Activated naive CD8-positive, alpha-beta T cell treated with anti-CD3 and anti-CD28 coated beads, Interleukin-2, amount 10 ng/mL, durations not matched to agents 7 days and 5 days (primary cell): ENCODE measurements at places on chromosomes 3 and 15. TPM values are rescaled to one million over a fixed set of nuclear protein-coding genes. Genes with fewer than 3 reads are reported as not detected.
A peak's percentile ranks its signal among the peaks of the same experiment; 100 is the strongest.

DNA sequence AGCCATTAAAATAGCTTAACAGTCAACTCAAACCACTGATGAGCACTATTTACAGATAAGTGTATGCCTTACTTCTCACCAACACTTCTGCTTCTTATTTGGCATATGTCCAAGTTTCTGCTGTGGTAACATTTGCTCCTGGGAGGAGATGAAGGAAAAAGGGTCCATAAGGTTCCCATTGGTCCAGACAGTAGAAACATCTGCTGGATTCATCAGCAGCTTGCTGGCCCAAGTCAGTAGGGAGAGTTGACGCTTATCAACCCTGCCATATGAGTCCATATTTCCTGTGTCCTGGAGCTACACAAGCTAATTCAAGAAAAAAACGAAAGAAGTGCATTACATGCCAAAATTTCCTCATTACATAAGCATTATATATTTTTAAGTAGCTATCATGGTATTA is 824.5 kb downstream of the CADM2 start:
- no peaks in the 10 kb centered on the region for H3K36me3 ChIP-seq
- H3K4me1 ChIP-seq: no peaks in the 10 kb centered on the region
- H3K27ac ChIP-seq: no peak overlapping the region
- no peaks in the 10 kb centered on the region for H3K27me3 ChIP-seq
- H3K4me3 ChIP-seq: no peak overlapping the region

- H3K36me3 ChIP-seq: no peaks in the 10 kb centered on the region
- DNase-seq: no peak
- no peaks in the 10 kb centered on the region for H3K4me1 ChIP-seq
- no peak overlapping the region for H3K27ac ChIP-seq
- no peaks in the 10 kb centered on the region for H3K27me3 ChIP-seq
Observed at GRCh38 chr3:172973799-172974198, 167.2 kb downstream of the SPATA16 start.

- H3K36me3 ChIP-seq: peaks cover 10% of the 10 kb centered on the region
- peak overlapping the region; percentile 21 for H3K27ac ChIP-seq
- no peaks in the 10 kb centered on the region for H3K4me1 ChIP-seq
- no peak for DNase-seq
- no peak overlapping the region for H3K4me3 ChIP-seq
Observed at GRCh38 chr15:30923429-30923828, 19.7 kb downstream of the FAN1 start.

- no peak for DNase-seq
- no peak overlapping the region for H3K27ac ChIP-seq
- H3K4me1 ChIP-seq: no peaks in the 10 kb centered on the region
- no peaks in the 10 kb centered on the region for H3K36me3 ChIP-seq
- no peak overlapping the region for H3K4me3 ChIP-seq
- no peaks in the 10 kb centered on the region for H3K27me3 ChIP-seq
Observed at GRCh38 chr3:166209701-166210100, 372.5 kb upstream of the BCHE start.

- peaks cover 16% of the 10 kb centered on the region for H3K27me3 ChIP-seq
- H3K36me3 ChIP-seq: no peaks in the 10 kb centered on the region
- DNase-seq: peak; percentile 18
- H3K4me3 ChIP-seq: no peak overlapping the region
- no peak overlapping the region for H3K27ac ChIP-seq
- H3K4me1 ChIP-seq: peaks cover 4% of the 10 kb centered on the region
Observed at GRCh38 chr15:70029297-70029701, 68.4 kb downstream of the TLE3 start.

DNA sequence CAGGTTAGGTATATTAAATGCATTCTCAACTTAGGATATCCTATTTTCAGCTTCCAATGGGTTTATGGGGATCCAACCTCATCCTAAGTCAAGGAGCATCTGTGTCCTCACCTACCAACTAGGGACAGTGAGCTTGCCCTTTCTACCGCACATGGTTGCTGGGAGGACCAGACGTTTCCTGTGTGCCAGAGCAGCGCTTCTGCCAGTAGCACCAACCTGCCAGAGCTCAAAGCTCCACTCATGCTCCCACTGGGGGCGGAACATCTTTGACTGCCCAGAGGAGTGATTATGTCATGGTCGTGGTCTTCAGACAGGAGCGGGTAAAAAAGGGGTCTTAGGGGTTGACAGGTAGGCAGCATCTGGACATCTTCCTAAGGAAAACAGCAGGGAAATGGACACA is 24.7 kb downstream of the XPC start:
- no peaks in the 10 kb centered on the region for H3K4me1 ChIP-seq
- H3K27ac ChIP-seq: no peak overlapping the region
- H3K27me3 ChIP-seq: no peaks in the 10 kb centered on the region
- no peak for DNase-seq
- H3K36me3 ChIP-seq: peaks cover 25% of the 10 kb centered on the region

GRCh38 chr3:197295871-197296270 is 2.5 kb downstream of the DLG1 start:
- H3K27me3 ChIP-seq: peaks cover 15% of the 10 kb centered on the region
- DNase-seq: no peak
- H3K36me3 ChIP-seq: peaks cover 15% of the 10 kb centered on the region
- no peak overlapping the region for H3K27ac ChIP-seq

Gene IGF2BP2
- 0.11 TPM for total RNA-seq

- no peak for DNase-seq
- H3K36me3 ChIP-seq: peaks cover 22% of the 10 kb centered on the region
- H3K4me3 ChIP-seq: no peak overlapping the region
- no peak overlapping the region for H3K27ac ChIP-seq
- H3K4me1 ChIP-seq: peaks cover 3% of the 10 kb centered on the region
Observed at GRCh38 chr3:184822654-184823053, 10.7 kb downstream of the VPS8 start.

GRCh38 chr3:42210726-42211125 is 55.3 kb downstream of the CCK start:
- H3K27me3 ChIP-seq: no peaks in the 10 kb centered on the region
- H3K36me3 ChIP-seq: peaks cover 33% of the 10 kb centered on the region
- H3K27ac ChIP-seq: no peak overlapping the region
- H3K4me1 ChIP-seq: peaks cover 39% of the 10 kb centered on the region
- no peak for DNase-seq

GRCh38 chr3:69815970-69816369 is 76.7 kb downstream of the MITF start:
- no peaks in the 10 kb centered on the region for H3K27me3 ChIP-seq
- H3K4me1 ChIP-seq: no peaks in the 10 kb centered on the region
- no peak overlapping the region for H3K27ac ChIP-seq
- no peak overlapping the region for H3K4me3 ChIP-seq
- no peaks in the 10 kb centered on the region for H3K36me3 ChIP-seq

Gene COL6A6
- not detected for total RNA-seq

DNA sequence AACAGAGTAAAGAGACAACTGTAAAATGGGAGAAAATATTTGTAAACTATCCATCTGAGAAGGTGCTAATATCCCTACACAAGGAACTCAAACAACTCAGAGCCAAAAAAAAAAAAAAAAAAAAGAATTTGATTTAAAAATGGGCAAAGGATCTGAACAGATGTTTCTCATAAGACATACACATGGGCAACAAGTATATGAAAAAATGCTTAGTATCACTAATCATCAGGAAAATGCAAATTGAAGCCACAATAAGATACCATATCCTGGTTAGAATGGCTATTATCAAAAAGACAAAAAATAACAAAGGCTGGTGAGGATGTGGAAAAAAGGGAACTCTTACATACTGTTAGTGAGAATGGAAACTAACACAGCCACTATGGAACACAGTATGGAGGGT is 36.2 kb downstream of the TXNRD3 start:
- H3K36me3 ChIP-seq: peaks cover 3% of the 10 kb centered on the region
- H3K4me3 ChIP-seq: no peak overlapping the region
- no peak for DNase-seq

- H3K4me1 ChIP-seq: no peaks in the 10 kb centered on the region
- peaks cover 2% of the 10 kb centered on the region for H3K27me3 ChIP-seq
- no peak overlapping the region for H3K4me3 ChIP-seq
- H3K36me3 ChIP-seq: no peaks in the 10 kb centered on the region
- no peak for DNase-seq
Observed at GRCh38 chr3:59133311-59133710, 83.5 kb upstream of the CFAP20DC start.

Gene SH2D7
- total RNA-seq: not detected

Gene ETV5
- 1.4 TPM for total RNA-seq

- no peak overlapping the region for H3K4me3 ChIP-seq
- no peak for DNase-seq
- no peaks in the 10 kb centered on the region for H3K27me3 ChIP-seq
- H3K27ac ChIP-seq: no peak overlapping the region
Observed at GRCh38 chr3:139578783-139579182, 39.2 kb upstream of the RBP1 start.

DNA sequence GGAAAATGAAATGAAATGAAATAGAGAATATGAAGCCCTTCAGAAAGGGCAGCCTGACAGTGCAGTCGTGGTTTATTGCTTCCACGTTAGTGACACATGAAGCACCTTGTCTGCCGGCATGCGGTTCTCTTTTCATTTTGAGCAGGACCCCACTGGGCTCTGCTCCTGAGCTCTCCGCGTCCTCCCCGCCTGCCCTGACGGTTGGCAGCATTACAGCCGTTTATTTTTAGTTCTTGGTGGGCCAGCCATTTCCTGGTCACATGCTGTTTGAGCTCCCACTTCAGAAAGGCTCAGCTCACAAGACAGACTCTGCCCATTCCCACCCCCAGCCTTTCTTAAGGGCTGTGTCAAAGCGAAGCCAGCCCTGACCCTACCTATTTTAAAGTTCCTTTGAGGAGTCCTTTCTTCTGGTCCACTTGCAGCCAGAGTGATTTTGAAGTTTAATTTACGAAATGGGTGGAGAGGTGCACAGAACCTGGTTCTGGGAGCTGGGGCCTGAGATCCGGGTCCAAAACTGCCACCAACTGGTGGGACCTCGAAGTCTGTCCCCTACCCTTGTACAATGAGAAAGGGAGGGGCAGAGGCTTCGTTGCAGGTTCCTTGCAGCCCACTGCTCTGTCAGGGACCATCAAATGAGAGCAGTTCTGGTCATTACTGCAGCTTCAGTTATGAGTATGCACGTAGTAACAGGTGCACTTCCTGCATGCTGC is 60.1 kb downstream of the MGLL start:
- no peak overlapping the region for H3K4me3 ChIP-seq
- no peaks in the 10 kb centered on the region for H3K36me3 ChIP-seq
- DNase-seq: no peak
- peaks cover 17% of the 10 kb centered on the region for H3K4me1 ChIP-seq
- peak overlapping the region; percentile 55 for H3K27ac ChIP-seq

Gene ADAMTS9
- not detected for total RNA-seq

Gene CSPG4
- not detected for total RNA-seq

DNA sequence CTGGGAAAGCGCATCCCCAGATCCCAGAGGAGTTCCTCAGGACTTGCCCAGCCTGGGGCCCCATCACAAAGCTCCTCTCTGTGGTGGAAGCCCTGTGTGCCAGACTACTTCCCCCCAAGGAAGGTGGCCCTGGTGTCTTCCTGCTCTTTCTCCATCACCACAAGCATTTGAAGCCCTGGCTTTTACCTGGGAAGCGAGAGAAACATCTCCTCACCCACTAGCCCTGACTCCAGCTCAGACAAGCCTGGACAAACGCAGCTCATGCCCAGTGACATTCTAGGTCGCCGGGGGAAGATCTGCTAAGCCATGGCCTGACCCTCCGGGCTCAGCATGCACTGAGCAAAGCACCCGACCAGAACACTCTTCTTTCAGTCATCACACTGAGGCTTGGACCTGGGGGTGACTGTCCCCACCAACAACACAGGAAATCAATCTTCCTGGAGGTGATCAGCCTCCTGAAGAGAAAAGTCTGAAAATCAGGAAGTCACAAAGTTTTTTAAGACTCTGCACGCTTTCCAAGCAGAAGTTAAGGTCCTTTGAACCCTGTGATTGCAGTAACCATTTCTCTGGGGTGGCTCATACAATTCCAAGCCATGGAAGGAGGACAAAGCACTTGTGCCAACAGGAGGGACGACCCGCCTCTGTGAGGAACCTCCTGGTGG is 40.8 kb downstream of the KLHL25 start:
- H3K4me3 ChIP-seq: no peak overlapping the region
- H3K4me1 ChIP-seq: peaks cover 8% of the 10 kb centered on the region
- no peaks in the 10 kb centered on the region for H3K27me3 ChIP-seq
- no peak overlapping the region for H3K27ac ChIP-seq
- DNase-seq: no peak
- H3K36me3 ChIP-seq: peaks cover 6% of the 10 kb centered on the region

DNA sequence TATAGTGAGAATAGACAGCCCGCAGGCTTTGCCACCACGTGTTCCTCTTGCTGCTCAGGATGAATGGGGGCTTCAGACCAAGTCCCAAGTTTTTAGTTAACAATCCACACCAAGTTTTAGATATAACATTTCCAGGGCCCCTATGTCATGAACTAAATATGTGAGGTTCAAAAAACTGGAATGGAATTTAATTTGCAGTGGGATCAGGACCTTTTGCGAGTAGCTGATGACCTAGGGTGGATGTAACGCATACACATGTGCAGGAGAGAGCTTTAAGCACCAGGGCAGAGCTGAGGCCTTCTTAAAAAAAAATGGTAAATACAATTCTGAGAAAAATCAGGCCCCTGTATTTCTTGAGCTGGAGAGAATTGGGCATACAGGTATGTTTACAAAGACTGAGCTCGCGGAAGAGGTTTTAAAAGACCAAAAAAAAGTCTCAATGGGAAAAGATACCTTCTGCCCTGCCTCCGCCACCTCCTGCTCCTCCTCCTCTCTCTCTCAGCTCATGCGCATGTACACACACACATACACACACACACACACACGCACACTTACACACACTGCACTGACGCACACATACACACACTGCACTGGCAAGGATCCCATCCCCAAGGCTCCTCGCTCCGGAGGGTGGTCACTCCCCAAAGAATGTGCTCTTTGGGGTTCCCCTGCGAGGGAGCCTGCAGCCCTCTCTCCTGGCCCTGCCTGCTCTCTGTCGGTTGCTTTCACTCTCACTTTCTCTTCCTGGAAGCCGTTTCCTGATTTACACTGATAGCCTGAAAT is 48.2 kb upstream of the IGF1R start:
- no peaks in the 10 kb centered on the region for H3K27me3 ChIP-seq
- peaks cover 27% of the 10 kb centered on the region for H3K4me1 ChIP-seq
- peak overlapping the region; percentile 95 for H3K27ac ChIP-seq
- peak overlapping the region; percentile 88 for H3K4me3 ChIP-seq

DNA sequence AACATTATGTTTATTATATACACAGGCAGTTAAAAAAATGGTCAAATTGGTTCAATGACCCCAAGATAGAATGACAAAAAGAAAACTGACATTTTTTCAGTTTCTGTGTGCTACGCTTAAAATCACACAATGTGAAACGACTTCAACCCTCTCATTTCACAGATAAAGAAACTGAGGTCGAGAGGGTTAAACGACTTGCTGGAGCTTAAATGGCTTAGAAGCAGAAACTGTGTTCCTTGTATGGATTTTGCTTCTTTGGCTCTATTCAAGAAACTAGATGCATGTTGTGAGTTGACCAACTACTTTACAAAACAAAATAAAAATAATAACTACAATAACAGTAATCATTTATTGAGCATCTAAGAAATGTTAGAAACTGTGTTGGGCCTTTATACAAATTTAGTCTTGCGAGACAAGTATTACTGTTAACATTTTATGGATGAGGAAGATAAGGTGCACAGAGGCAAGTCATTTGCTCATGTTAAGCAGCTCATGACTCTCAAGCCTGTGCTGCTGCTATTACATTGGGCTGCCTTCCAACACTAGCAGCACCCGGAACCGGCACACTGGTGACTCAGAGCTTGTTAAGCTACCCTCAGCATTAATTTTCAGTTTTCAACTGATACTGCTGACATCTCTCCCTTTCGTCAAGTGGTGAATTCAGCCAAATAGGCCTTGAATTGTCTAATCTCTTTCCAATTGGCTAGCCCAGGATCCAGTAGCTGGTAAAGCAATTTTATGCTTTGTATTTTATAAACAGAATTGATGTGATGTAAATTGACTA is 487.6 kb downstream of the NAALADL2 start:
- H3K4me1 ChIP-seq: peaks cover 2% of the 10 kb centered on the region
- DNase-seq: no peak
- H3K36me3 ChIP-seq: no peaks in the 10 kb centered on the region
- H3K4me3 ChIP-seq: no peak overlapping the region
- H3K27ac ChIP-seq: no peak overlapping the region
